ENCODE measurements at places on chromosomes 6 and 20.
A peak's percentile ranks its signal among the peaks of the same experiment; 100 is the strongest.

- DNase-seq: no peak
Measured at GRCh38 chr6:20661721-20662120, 127.5 kb downstream of the CDKAL1 start.

- DNase-seq: no peak
Measured at GRCh38 chr6:148972481-148972880, 225.7 kb downstream of the UST start.

- DNase-seq: no peak
Measured at GRCh38 chr20:56831795-56832194, 202.7 kb downstream of the TFAP2C start.

GRCh38 chr20:62354031-62354808, 12.9 kb downstream of the LAMA5 start:
- no peak for DNase-seq

GRCh38 chr6:38174315-38174714, 354.8 kb downstream of the ZFAND3 start:
- no peak for DNase-seq

GRCh38 chr6:11374036-11375010, 141.9 kb upstream of the NEDD9 start:
- no peak for DNase-seq

DNA sequence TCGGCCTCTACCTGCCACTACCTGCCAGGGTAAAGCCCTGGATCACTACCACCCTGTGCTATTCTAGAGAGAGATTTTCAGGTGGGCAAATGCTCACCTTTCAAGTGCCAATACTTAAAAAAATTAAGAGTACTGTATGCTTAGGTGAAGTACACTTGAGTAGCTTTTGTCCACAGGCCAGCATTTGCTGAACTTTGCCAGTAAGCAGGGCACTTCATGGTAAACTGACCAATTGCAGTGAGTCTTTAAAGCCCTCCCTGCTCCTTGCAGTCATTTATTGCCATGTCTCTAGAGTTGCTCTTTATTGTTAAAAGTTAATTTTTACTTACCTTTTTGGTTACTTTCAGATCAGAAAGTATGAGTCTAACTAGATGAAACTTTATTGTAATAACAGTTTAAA, 58.5 kb downstream of the PLAGL1 start:
- DNase-seq: no peak

GRCh38 chr6:13465734-13466133, 21.7 kb downstream of the GFOD1 start:
- no peak for DNase-seq

DNA sequence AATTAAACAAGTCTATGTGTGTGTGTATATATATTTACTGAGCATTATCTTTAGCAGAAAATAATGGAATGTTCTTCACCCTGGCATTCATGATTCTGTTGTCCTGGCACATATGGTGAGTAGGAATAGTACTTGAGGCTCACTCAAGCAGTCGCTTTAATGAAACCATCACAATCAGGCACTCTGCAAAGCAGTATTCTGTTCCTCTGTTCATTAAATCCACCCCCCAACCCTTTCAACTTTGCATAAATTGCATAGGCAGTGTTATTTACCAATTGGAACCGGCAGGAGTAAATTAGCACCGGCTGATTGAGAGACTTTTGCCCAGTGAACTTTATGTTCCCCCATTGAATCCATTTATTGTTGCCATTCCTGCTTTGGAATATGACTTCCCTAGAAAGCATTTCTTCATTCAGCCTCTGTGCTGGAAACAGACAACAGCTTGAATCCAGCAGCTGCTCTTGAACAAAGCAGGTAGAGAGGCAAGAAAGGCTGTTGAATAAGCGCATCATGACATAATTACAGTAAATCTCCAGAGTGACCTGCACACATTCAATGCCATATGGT, 268.0 kb upstream of the RNF217 start:
- no peak for DNase-seq

DNA sequence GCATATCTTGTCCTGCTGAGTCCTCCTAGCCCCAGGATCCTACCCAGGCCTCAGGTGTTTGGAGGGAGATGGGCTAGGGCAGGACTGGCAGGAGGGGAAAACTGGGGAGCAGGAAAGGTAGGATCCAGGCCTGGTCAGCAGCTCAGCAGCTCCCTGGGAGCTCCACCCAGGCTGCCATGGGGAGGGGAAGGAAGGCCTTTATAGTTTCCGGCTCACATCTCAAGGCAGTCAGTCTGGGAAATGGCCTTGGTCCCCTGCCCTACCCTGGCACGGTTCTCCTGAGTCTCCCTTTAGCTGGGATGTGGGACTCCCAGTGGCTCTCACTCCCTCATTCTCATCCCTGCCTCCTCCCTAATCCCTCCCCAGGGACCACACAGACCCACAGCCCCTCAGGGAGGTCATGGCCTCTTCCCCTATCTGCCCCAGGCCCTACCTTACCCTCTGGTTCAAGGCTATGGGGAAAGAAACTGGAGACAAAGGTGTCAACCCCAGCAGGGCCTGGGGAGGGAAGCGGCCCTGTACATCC, 1.6 kb downstream of the SLC44A4 start:
- DNase-seq: no peak

DNA sequence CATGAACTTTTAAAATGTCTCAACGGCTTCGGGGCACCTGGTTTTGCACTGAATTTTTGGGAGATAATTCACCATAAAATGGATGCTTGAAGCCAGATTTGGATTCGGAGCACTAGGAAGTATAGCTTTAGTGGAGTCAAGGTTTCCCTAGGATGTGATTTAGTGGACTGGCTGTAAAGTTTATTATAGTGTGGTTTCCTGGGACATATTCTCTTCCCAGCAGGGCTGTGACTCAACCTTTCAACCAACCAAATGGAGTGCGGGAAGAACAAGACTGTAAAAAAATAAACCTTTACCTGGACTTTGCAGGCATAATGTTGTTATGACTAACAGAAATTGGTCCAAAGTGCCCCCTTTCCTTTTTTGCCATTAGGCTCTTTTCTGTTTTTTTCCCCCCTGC, 327.4 kb upstream of the MAN1A1 start:
- DNase-seq: no peak

DNA sequence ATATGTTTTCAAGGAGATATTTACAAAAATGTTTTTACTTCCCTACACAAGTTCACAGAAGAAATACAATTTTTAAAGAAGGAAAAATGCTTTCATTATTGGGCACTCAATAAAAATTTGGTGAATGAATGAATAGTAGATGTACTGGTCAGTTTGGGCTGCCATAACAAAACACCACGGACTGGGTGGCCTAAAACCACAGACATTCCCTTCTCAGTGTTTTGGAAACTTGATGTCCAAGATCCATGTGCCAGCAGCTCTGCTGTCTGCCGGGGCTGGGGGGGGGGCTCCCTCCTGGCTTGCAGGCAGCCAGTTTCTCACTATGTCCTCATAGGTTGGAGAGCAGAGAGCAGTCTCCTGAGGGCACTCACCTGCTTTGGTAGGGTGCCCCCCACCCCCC, 62.0 kb downstream of the FAM120B start:
- no peak for DNase-seq

DNA sequence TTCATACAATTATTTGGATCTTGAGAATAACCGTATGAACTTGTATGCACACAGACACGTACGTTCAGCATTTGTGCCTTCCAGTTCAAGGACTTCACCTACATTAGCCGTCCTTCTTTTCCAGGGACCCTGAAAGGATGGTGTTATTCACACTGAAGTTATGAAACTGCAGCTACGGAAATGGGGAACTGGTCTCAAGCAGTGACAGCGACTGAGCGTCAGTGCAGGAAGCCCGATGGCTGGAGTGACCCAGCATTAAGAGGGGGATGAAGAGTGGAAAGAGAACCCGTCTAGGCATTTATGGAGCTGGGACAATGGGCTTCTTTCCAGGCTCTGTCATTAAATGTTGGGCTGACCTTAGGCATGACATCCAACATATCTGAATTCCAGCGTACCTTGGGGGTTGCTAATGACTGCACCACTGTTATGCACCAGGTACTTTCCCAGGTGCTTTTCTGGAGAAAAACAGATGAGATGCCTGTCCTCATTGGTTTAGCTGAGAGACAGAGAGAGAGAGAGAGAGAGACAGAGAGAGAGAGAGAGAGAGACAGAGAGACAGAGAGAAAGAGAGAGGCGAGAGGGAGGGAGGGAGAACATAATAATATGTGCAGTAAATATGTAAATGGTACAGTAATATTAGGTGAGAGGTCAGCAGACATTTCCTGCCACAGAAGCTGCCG, 204.7 kb upstream of the EXOC2 start:
- DNase-seq: no peak

- no peak for DNase-seq
Measured at GRCh38 chr6:121608270-121608669, 172.8 kb downstream of the GJA1 start.

DNA sequence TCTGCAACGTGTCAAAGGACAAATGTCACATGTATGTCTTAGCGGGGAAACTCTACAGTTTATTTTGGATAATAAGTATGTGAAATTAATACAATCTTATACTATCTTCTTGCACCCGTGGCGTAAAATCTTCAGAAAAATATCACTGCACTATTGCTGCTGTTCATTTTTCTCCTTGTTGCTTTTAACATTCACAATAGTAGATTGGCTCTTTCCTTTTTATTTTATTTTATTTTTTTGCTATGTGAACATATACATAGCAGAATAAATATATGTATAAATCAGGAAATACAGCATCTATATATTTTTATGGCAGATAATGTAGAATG, 15.4 kb downstream of the GPR31 start:
- no peak for DNase-seq

- DNase-seq: no peak
Measured at GRCh38 chr20:18811904-18812303, 1.7 kb upstream of the SCP2D1 start.

DNA sequence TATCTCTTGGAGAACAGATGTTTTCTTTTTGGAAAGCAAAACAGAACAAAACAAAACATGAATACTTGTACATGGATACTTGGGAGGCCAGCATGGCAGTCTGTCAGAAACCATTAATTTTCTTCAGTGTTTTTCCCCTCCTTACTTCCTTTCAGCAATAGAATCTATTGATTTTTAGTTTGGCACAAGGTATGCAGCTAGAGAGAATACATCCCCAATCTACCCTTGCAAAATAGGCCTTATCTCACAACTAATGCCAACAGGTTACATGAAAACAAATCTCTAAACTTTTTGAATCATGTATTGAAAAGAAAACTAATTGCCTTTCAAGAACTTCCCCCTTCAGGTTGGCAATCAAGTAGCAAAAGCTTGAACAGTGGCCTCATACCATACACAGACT, 2.8 kb downstream of the PGK2 start:
- no peak for DNase-seq

DNA sequence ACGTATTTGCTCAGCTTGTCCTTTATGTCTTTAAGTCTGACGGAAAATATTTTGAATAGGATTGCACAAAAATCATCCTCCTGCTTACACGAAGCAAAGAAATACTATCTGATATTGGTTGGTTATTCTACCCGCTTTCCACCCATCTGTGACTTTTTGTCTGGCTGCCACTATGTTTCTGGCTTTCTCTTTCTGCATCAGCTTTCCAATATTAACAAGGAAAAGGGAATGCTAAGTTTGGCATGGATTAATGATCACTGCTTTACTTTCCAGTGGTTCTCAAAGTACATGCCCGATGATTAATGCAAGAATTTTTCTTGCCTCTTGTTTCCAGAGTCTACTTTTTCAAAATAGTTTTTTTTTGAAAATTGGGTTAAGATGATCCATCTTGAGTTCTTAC, 57.0 kb downstream of the RNF144B start:
- DNase-seq: no peak

- DNase-seq: no peak
Measured at GRCh38 chr6:116280161-116280932, 617 bp upstream of the TSPYL1 start.

- no peak for DNase-seq
Measured at GRCh38 chr6:52666071-52666470, 4.8 kb upstream of the TMEM14A start.

DNA sequence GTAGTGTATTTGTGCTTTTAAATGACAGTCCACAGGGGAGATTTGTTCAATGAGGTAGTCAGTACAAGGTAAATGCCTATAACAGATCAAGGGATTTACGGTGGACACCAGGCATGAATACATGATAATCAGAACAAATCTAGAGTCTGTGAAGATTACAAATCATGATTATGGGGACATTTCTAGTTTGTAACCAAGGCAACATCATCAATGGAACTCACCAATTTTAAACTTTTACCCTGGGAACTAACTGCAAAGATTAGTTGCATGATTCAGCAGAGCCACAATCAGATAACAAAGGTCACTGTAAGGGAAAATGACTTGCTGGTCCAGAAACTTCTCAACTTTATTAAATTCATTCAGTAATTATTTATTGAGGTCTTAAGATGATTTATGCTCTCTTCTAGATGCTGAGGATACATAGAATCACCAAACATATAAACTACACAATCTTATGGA, at the start of gene CRISP1:
Gene CRISP1 (minus strand): TSS at position 51 of the 459 bp plus-strand sequence. CDS start 9,135 bp downstream, outside the sequence.
- no peak for DNase-seq

DNA sequence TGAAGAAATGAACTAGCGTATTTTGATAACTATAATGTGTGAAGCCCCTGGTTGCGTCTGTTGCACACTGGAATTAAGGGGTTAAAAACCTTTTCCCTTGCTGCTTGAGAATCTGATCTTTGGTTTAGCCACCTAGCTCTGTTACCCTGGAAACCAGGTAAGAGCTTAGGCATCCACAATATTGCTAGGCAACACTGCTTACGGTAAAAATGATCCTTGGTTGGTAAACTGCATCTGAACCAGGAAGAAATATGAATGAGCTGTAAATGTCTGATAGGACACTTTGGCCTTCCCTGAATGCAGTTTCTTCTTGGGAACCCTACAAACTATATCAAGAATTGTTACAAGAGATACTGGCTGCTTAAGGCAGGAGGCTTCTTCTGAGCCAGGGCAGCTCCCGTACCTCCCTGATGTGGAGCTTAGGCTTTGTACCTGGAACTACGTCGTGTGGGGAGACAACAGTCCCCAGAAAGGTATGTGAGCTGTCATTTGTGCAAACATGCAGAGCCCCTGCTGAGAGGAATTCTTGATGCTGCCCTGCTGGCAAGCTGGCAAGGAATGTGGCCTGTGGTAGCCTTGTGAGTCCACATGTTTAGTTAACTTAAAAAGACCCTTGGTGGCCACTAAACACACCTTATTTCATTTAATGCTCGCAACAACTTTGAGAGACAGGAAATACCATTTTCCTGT, 18.4 kb downstream of the UBE3D start:
- DNase-seq: no peak

- DNase-seq: no peak
Measured at GRCh38 chr20:9444921-9445320, 69.5 kb upstream of the LAMP5 start.

DNA sequence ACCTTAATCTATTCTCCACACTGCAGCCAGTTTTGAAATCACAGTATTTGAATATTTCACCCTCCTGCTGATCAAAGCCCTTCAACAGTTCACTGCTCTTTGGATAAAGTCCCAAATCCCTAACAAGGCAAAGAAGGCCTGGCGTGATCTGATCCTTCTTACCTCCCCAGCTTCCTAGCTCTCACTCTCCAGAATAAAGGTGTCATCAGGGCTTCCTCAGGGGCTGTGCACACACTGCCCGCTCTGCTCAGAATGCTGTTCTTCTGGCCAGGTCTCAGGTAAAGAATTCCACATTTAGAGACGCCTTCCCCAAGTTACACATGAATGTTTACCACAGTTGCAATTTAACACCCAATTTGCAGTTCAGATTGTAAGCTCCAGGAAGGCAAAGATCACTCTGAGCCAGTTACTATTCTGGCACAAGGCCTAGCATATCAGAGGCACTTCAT, 58.9 kb upstream of the MCM9 start:
- DNase-seq: peak; percentile 23

GRCh38 chr6:44257753-44258324, 511 bp upstream of the SLC35B2 start:
- DNase-seq: no peak

Data from epithelial cell of proximal tubule (primary cell).